Chondrocyte (in vitro differentiated cells): ENCODE measurements at places on chromosomes 11 and 22. TPM values are rescaled to one million over a fixed set of nuclear protein-coding genes. Genes with fewer than 3 reads are reported as not detected.

GRCh38 chr11:134756811-134757540 lies 344.9 kb upstream of the B3GAT1 start:
- H3K4me3 ChIP-seq, result no peak overlapping the region
- H3K36me3 ChIP-seq, result no peaks in the 10 kb centered on the region
- peaks cover 7% of the 10 kb centered on the region for H3K27me3 ChIP-seq
- no peak for DNase-seq
- no peak overlapping the region for H3K27ac ChIP-seq

DNA sequence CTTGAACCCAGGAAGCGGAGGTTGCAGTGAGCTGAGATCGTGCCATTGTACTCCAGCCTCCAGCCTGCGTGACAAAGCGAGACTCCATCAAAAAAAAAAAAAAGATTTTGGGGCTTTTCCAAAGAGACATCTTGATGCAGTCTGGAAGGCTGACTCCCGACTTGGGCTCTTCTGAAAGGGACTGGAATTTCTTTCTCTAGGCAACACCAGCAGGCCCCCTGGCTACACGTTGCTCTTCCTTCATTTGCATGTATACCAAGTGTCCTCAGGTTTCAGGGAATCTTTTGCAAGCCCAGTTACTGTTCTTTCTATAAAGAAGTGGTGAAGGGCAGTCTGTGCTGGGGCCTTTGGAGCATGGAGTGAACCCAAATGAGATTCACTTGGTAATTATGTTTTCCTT lies 211.0 kb downstream of the GRIK4 start:
- no peaks in the 10 kb centered on the region for H3K4me1 ChIP-seq
- no peak for DNase-seq
- H3K4me3 ChIP-seq, result no peak overlapping the region
- no peak overlapping the region for H3K27ac ChIP-seq
- no peaks in the 10 kb centered on the region for H3K36me3 ChIP-seq

GRCh38 chr22:47631571-47632102 lies 869.2 kb downstream of the TBC1D22A start:
- H3K27ac ChIP-seq, result no peak overlapping the region
- H3K4me3 ChIP-seq, result no peak overlapping the region
- no peak for DNase-seq
- no peaks in the 10 kb centered on the region for H3K4me1 ChIP-seq
- no peaks in the 10 kb centered on the region for H3K36me3 ChIP-seq

DNA sequence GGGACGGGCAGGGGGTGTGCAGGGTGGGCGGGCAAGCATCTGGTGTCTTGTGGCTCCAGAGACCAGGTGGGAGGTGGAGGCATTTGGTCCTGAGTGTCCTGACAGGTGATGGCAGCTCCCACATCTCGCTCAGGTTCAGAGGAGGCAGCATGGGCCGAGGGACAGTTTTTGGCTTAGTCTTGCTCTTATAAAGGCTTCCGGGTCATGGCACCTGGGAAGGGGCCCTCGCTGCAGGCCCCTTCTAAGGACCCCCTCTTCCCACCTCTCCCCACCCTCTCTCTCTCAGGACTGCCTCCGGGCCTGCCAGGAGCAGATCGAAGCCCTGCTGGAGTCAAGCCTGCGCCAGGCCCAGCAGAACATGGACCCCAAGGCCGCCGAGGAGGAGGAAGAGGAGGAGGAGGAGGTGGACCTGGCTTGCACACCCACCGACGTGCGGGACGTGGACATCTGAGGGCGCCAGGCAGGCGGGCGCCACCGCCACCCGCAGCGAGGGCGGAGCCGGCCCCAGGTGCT lies 9.9 kb downstream of the CCND1 start:
- H3K27ac ChIP-seq, result no peak overlapping the region
- DNase-seq, result peak; percentile 88
- no peak overlapping the region for H3K4me3 ChIP-seq
- H3K4me1 ChIP-seq, result peaks cover 2% of the 10 kb centered on the region
- no peaks in the 10 kb centered on the region for H3K27me3 ChIP-seq

GRCh38 chr11:129408865-129409444 lies 33.3 kb downstream of the BARX2 start:
- H3K27me3 ChIP-seq, result peaks cover 29% of the 10 kb centered on the region
- H3K4me1 ChIP-seq, result no peaks in the 10 kb centered on the region
- no peaks in the 10 kb centered on the region for H3K36me3 ChIP-seq

GRCh38 chr22:42855721-42856120 lies 1.4 kb downstream of the ARFGAP3 start:
- H3K4me1 ChIP-seq, result peaks cover 31% of the 10 kb centered on the region
- peak overlapping the region; percentile 94 for H3K4me3 ChIP-seq
- no peaks in the 10 kb centered on the region for H3K36me3 ChIP-seq
- no peaks in the 10 kb centered on the region for H3K27me3 ChIP-seq

- H3K36me3 ChIP-seq, result no peaks in the 10 kb centered on the region
- DNase-seq, result peak; percentile 61
- H3K4me3 ChIP-seq, result no peak overlapping the region
- no peak overlapping the region for H3K27ac ChIP-seq
Measured at GRCh38 chr22:48755059-48755949, 1072.4 kb downstream of the BRD1 start.

DNA sequence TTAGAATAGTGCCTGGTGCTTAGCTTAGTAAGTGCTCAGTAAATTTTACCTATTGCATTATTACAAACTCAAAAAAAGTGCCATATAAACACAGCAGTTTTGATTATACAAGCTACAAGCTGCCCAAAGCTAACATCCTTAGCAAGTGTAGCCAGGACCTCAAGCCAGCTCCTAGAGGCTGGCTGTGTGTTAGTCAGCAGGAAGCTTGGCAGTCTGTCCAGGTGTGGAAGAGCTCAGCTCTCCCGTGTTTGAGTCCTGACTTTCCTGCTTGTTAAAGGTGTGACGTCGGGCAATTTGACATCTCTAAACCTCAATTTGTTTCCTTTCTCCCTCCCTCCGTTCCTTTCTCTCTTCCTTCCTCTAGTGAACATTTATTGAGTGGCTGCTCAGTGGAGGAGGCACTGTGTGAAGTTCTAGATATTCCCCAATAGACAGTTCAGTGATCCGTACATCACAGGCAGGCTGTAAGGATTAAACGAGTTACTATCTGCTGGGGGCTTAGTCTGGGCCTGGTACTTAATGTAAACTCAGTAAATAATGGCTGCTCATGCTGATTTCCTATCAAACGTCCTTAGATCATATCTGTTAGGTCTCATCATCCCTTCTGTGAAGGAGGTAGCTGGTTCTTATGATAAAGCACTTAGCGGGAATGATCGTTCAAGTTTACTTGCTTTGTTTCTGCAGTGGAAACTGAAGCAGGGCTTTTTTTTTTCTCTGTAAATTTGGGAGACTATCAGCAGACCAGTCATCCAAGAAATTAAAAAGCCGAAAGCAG lies 68.7 kb downstream of the PRR5L start:
- no peak for DNase-seq
- H3K27me3 ChIP-seq, result no peaks in the 10 kb centered on the region
- no peak overlapping the region for H3K4me3 ChIP-seq
- peaks cover 74% of the 10 kb centered on the region for H3K4me1 ChIP-seq

DNA sequence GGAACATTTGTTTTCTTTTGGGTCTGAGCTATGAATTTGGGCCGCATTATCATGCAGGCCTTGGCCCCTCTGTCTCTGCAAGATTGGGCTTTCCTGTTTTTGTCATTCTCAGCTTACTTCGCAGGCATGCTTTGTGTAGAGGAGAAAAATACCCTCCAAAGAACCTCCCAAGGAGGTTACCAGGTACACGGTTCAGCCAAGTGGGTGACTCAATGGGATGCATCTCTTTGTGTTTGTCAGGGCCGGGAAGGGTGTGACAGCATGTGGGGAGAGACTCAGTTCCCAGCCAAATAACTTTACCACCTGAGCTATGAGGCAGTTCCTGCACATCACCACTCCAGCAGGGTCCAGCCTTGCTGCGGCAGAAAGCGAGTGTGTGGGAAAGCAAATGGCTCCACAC lies 47.8 kb upstream of the CLDN5 start:
- no peaks in the 10 kb centered on the region for H3K36me3 ChIP-seq
- no peak overlapping the region for H3K27ac ChIP-seq
- DNase-seq, result no peak
- peaks cover 8% of the 10 kb centered on the region for H3K4me1 ChIP-seq

GRCh38 chr11:13308704-13309103 lies 31.1 kb downstream of the BMAL1 start:
- H3K4me3 ChIP-seq, result no peak overlapping the region
- H3K27me3 ChIP-seq, result no peaks in the 10 kb centered on the region

GRCh38 chr11:1744137-1744886 lies 6.1 kb downstream of the IFITM10 start:
- no peak overlapping the region for H3K4me3 ChIP-seq
- peaks cover 39% of the 10 kb centered on the region for H3K4me1 ChIP-seq
- no peak overlapping the region for H3K27ac ChIP-seq

GRCh38 chr11:113286009-113286408 lies 28.4 kb upstream of the TTC12 start:
- no peak overlapping the region for H3K4me3 ChIP-seq
- no peak overlapping the region for H3K27ac ChIP-seq
- no peak for DNase-seq
- H3K27me3 ChIP-seq, result no peaks in the 10 kb centered on the region
- H3K4me1 ChIP-seq, result peaks cover 7% of the 10 kb centered on the region

DNA sequence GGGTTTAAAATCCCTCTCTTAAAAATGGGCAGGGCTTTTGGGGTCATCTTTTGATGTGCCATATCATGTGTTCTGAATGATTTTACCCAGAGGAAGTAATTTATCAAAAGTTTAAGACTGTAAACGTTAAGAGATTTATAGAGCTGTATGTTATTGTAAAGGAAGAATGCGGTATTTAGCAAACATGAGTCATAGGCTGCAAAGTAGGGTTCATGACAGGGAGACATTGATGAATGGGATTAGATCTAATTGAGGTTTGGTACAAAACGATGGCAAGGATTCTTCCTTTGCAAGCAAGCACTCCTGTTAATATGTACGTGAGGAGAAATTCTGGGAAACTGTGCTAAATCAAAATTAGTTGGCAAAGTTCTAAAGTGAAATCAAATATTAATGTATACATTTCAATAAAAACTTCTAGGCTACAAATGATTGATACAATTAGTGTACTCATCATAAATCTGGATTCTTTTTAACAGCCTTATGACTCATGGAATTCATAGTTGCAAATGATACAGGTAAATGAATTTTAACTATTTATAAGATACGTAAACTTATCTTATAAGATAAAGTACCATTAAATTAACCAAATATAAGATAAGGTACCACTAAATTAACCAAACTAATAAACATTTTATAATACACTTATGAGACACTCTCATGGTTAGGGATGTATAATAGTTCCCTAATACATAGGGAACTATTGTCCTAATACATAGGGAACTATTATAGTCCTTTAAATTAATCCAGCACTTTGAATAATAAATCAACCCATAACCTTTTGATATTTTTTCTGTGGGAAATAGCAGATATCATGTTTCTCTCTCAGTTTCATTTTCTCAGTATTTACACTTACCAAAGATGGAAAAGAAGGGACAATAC lies 58.4 kb downstream of the KIF18A start:
- H3K36me3 ChIP-seq, result no peaks in the 10 kb centered on the region
- DNase-seq, result no peak
- H3K4me3 ChIP-seq, result no peak overlapping the region
- H3K27ac ChIP-seq, result no peak overlapping the region
- peaks cover 11% of the 10 kb centered on the region for H3K4me1 ChIP-seq
- H3K27me3 ChIP-seq, result no peaks in the 10 kb centered on the region

- H3K36me3 ChIP-seq, result peaks cover 9% of the 10 kb centered on the region
- no peak overlapping the region for H3K27ac ChIP-seq
- H3K4me3 ChIP-seq, result no peak overlapping the region
Measured at GRCh38 chr11:103370076-103370475, 260.9 kb downstream of the DYNC2H1 start.

- H3K36me3 ChIP-seq, result no peaks in the 10 kb centered on the region
- no peak for DNase-seq
- no peak overlapping the region for H3K27ac ChIP-seq
Measured at GRCh38 chr11:131499199-131499598, 128.8 kb downstream of the NTM start.

DNA sequence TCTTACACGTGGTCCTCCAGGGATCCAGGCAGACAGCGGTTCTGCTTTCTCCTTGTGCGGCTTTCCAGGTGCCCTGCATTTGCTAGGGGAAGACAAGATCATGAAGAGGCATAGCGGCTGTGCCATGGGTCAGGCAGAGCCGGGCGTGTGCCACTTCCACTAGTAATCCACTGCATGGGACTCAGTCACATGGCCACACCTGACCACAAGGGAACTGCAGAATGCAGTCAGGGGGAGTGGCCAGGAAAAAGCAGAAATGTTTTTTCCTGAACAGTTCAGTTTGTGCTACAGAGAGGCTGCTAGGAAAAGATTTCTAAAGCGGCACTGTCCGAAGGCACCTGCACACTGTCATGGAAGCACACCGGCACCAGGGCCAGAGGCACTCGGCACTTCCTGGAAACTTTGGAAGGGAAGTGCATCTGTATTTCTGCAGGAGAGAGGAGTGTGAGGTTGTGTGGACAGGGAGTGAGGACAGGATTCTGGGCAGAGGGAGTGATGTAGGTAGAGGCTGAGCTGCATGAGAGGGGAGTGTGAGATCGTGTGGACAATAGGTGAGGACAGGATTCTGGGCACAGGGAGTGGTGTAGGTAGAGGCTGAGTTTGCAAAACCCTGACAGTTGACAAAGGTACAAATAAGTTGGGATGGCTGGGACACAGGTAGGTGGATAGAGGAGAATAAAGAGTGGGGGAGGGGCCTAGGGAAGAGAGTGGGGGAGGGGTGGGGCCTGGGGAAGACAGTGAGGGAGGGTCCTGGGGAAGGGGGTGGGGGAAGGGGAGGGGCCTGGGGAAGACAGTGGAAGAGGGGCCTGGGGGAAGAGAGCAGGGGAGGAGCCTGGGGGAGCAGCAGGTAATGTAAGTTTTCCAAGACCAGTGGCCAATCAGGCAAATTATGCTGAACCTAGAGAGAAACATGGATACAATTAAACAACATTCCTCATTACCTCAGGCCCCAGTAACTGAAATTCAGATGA lies 1436.3 kb downstream of the TBC1D22A start:
- H3K4me1 ChIP-seq, result no peaks in the 10 kb centered on the region
- H3K27ac ChIP-seq, result no peak overlapping the region
- H3K27me3 ChIP-seq, result peaks cover 8% of the 10 kb centered on the region
- H3K4me3 ChIP-seq, result no peak overlapping the region

GRCh38 chr22:35195821-35196220 lies 61.5 kb upstream of the HMGXB4 start:
- peaks cover 2% of the 10 kb centered on the region for H3K36me3 ChIP-seq
- H3K4me1 ChIP-seq, result peaks cover 15% of the 10 kb centered on the region
- no peak overlapping the region for H3K4me3 ChIP-seq
- no peak for DNase-seq

- H3K27me3 ChIP-seq, result no peaks in the 10 kb centered on the region
- H3K4me3 ChIP-seq, result no peak overlapping the region
- peaks cover 11% of the 10 kb centered on the region for H3K4me1 ChIP-seq
- H3K36me3 ChIP-seq, result no peaks in the 10 kb centered on the region
- peak overlapping the region; percentile 32 for H3K27ac ChIP-seq
Measured at GRCh38 chr11:74437441-74438042, 29.8 kb downstream of the KCNE3 start.

GRCh38 chr22:46172522-46173110 lies 22.3 kb downstream of the PPARA start:
- H3K27ac ChIP-seq, result no peak overlapping the region
- peaks cover 10% of the 10 kb centered on the region for H3K36me3 ChIP-seq
- H3K27me3 ChIP-seq, result no peaks in the 10 kb centered on the region
- peaks cover 32% of the 10 kb centered on the region for H3K4me1 ChIP-seq

Gene MRGPRX3
- total RNA-seq, result not detected in 3 replicates

Gene ASPHD2
- total RNA-seq, result 5.5 to 6.9 TPM (median 6.8 TPM) in 3 replicates

Gene MYO7A
- total RNA-seq, result not detected in 3 replicates

Gene SIK2
- 12.9 to 16.2 TPM (median 14.4 TPM) in 3 replicates for total RNA-seq

Gene ASCL2
- not detected in 3 replicates for total RNA-seq

Gene TLCD5
- 8.8 to 10.5 TPM (median 9.8 TPM) in 3 replicates for total RNA-seq

Gene TMEM86A
- total RNA-seq, result 3.1 to 3.6 TPM (median 3.5 TPM) in 3 replicates
